ENCODE measurements at places on chromosomes 11 and 22.

GRCh38 chr22:46289244-46289891 lies 7.3 kb upstream of the GTSE1 start:
- no peak for DNase-seq

- DNase-seq = no peak
These were observed 293.9 kb upstream of the NARS2 start for GRCh38 chr11:78868563-78868962.

GRCh38 chr11:87459351-87459750 lies 421.6 kb downstream of the TMEM135 start:
- DNase-seq = no peak

GRCh38 chr22:26141831-26142230 lies 27.4 kb upstream of the SEZ6L start:
- no peak for DNase-seq

DNA sequence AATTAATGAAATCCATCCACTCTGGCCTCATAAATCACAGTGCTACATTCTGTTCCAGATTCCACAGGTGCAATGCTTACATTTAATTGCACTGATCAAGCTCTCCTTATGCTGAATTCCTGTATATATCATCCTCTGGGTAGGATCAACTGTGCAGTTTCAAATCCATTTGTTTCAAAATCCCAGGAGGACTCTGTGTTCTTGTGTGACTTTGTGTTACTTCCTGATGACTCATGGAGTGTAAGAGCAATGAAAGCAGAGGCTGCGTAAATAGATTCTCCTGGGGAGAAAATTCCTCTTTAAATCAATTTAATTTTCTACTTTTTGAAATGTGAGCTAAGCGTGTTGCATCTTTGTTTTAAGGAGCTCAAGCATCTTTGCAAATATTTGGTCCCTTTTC lies 752.7 kb downstream of the METTL15 start:
- peak; percentile 70 for DNase-seq

DNA sequence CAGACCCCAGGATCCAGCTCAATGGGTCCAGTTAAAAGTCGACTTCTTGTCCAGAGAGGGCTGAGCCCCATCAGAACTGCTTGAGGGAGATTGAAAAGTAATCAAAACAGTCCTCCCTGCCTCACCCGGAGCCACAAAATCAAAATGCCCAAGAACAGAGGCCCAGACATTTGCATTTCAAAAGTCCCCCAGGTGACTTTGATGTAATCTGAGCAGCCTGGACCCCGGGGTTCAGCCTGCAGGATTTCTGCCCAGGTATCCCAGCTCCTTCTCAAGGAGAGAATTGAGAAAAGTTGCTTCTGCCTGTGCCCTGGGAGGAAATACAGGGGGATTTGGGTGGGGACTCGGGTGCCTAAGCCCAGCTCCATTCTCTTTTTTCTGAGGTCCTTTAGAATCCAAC lies 1385.0 kb downstream of the TBC1D22A start:
- DNase-seq = no peak

GRCh38 chr22:26115266-26115665 lies 54.0 kb upstream of the SEZ6L start:
- DNase-seq = no peak

- no peak for DNase-seq
These were observed 184.2 kb downstream of the BLID start for GRCh38 chr11:121931748-121932352.

DNA sequence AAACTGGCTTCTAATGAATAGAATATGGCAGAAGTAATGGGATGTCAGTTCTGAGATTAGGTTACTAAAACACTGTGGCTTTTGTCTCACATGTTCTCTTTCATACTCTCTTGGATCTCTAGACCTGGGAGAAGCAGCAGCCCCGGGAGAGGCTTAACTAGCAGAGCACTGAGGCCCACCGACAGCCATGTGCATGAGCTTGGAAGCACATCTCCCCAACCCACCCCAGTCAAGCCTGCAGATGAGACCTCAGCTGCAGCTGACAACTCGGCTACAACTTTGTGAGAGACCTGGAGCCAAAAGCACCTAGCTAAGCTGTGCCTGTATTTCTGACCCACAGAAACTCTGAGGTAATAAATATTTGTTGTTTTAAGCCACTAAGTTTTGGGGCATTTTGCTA lies 100.8 kb downstream of the TRIM29 start:
- DNase-seq = no peak

DNA sequence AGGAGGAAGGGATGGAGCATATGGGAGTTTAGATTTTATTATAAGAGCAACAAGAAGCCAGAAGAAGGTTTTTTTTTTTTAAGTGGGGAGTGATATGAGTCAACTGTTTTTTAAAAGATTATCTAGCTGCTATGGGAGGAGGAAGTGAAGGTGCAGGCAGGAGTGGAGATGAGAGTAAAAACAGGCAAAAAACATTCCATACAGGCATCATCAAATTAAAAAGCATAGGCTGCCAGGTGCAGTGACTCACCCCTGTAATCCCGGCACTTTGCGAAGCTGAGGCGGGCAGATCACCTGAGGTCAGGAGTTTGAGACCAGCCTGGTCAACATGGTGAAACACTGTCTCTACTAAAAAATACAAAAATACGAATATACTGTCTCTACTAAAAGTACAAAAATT lies 368.4 kb upstream of the MTNR1B start:
- no peak for DNase-seq

- DNase-seq = no peak
These were observed 539.5 kb downstream of the TBC1D22A start for GRCh38 chr22:47301820-47302475.

GRCh38 chr11:122205036-122205435 lies 89.0 kb upstream of the BLID start:
- no peak for DNase-seq

GRCh38 chr11:46364056-46364455 lies 16.8 kb downstream of the DGKZ start:
- DNase-seq = no peak

DNA sequence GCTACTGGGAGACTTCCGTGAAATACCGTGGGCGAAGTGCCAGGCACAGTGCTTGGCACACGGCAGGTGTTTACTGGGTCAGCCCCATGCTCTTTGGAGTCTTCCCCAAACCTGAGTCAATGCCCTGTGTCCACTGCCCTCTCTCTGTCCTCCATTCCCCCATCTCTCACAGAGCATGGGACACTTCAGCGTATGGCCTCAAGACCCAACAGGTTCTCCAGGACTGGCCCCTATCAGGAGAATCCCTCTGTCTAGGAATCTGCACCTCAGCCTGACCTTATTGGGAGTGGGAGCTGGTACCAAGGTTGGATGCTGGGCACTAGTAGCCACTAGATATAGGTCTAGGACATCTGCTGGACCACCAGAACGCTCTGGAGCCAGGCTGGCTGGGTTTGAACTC lies 67.2 kb upstream of the LMO1 start:
- no peak for DNase-seq

- DNase-seq = no peak
These were observed 17.6 kb downstream of the C22orf31 start for GRCh38 chr22:29043906-29044575.

GRCh38 chr11:33701302-33702230 lies 940 bp upstream of the C11orf91 start:
- peak; percentile 49 for DNase-seq

GRCh38 chr11:93476796-93477195 lies 66.4 kb downstream of the SMCO4 start:
- DNase-seq = no peak

DNA sequence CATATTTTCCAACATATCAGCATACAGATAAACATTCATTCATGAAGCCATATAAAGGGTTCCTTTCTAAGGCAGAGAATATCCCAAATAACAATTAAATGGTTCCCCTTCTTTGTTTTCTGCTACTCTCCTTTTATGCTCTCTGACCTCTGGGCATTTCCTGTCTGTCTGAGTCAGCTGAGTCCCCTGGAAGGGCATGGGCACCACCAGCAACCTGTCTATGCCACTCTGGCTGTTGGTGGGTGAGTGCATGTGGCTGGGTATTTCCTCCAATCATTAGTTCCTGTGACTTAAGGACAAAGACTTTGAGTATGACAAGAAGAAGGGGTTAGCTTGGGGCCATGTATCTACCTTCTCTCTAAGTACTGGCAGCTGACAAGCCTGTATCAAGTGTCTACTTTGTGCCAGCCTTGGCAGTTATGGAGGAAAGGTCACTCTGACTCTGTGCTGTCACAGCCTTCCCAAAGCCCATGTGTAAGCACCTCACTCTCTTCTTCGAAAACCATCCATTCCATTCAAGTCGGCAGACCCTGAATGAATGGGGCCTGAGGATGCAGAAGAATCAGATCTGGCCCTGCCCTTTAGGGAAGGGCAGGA lies 86.3 kb upstream of the PHOX2A start:
- no peak for DNase-seq

DNA sequence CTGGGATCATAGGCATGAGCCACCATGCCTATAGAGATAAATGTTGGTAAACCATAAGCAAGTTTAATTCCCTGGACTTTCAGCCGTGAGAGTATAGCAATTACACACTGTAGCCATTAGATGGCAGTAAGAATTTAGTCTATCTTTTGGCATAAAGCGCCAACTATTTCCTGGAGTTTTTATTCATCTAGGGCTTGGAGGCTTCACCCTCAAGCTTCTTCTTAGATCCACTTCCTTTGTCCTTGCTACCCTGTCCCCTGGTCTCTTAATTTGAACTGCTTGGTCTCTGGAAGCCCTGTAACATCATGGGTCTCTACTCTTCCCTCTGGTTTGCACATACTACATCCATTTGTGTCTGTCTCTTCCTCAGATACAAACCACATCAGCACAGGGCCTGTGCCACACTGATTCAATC lies 38.2 kb downstream of the OR10A6 start:
- DNase-seq = peak; percentile 65

GRCh38 chr22:36871669-36872081 lies 10.9 kb downstream of the NCF4 start:
- no peak for DNase-seq

DNA sequence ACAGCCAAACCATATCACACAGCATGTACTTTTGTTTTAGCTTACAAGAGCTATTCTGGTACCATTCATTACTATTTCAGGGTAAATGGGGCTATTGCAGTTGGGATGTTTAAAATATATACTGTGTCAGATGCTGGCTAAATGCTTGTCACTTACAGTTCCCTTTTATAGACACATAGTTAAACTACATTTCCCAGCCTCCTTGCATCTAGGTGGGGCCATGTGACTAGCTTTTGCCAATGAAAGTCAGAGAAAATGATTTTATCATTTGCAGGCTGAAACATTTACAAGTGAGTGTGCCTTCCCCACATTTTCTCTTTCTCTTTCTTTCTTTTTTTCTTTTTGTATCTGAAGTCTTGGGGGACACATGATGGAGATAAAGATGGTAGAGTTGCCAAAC lies 7.8 kb upstream of the IFTAP start:
- DNase-seq = no peak

DNA sequence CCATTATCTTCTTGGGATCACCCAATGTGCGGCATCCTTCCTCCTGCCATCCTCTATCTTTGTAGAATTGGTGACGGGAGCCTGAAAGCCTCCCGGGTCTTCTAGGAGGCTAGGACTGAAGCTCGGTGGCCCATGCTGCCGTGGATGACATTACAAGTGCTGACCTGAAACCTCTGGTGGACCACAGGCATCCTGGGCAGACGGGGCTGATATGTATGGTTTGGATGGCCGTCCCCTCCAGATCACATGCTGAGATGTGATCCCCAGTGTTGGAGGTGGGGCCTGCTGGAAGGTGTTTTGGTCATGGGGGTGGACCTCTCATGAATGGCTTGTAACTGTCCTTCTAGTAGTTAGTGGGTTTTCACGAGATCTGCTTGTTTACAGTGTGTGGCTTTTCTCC lies 1525.8 kb downstream of the BRD1 start:
- DNase-seq = no peak

DNA sequence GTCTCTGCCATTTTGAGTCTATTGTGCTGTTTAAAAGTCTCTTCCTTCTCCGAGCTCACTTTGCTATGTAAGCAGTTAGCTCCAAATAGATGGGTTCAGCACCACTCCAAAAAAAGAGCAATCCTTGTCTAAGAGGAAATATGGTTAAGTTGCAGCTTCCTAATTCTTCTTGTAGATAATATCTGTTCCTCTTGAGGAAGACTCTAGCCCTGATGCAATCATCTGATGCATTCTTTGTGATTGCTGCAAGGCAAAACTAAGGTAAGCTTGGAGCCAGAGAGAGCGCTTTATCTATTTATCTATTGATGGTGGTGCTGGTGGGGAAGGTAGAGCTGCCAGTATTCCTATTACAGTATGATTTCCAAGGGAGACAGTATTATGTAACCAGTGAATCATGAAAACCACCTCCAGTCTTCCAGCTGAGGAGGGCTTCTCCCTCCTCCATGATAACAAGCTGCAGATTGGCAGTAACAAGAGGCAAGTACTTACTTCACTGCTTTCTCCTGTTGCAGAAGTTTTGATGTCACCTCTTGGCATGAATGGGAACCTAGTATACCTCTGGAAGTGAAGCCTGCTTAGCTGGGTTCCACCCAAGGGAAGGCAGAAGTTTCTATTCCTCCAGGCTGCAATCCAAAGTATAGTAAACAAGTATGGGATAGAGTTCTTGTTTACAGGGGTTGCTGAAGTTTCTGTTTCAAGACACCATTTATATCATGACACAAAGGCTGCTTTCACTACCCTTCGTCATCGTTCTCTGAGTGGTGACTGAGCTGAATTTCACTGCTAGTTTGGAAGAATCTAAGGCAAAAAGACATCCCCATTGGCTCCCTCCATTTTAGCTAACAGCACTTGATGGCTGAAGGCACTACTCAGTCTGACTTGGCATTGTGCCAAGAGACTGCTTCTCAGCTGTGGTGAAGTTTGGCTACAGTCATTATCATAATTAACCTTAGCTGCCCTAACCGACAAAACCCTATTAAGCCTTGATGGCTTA lies 49.7 kb downstream of the FDX1 start:
- DNase-seq = no peak

DNA sequence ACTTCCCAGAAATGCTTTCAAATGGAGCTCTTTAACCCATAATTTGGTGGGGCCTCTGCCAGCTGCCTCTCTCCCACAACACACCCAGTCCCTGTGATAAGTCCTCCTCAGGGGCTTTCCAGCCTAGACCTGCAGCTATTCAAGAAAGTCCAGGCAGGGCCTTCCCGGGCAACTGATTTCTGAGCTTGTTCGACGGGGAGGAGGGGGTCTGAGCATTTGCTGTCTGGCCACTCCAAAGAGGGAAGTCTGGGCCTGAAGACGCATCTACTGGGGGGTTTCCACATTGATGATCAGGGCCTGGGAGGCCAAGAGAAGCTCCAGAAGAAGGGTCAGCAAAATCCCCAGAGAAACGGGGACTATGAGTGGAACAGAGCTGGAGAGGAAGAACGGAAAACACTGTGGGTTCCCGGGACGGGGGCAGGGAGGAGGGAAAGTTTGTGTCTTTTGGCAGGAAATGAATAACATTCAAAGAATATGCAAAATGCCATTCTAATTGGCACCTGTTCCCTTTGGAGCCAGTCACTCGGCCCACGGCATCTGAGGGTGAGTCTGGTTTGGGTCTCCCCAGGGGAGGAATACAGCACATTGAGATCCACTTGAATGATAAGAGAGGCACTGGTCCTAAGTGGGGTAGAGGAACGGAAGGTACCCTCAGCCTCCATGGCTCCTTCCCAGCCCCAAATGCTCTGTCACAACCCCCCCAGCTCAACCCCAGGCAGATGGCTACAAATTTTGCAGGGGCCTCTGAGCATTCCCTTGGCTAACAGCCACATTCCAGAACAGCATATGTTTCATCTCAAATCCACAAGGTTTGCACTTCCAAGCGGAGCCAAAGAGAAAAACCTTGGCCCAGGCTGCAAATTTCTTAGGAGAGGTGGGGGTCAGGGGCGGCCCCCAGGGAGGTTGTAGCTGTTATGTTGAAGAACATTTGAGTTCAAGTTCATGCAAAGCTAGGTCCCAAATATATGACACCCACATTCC lies 72.0 kb downstream of the RPUSD4 start:
- DNase-seq = no peak

Measured in SW 1271 (cell line).